ENCODE measurements at places on chromosomes 1 and 21. TPM values are rescaled to one million over a fixed set of nuclear protein-coding genes. Genes with fewer than 3 reads are reported as not detected.

TNFSF4 gene
- total RNA-seq, result 10.0 TPM

TSPEAR gene
- total RNA-seq, result 0.19 TPM

SRRM1 gene
- total RNA-seq, result 32.4 TPM

APOBEC4 gene
- not detected for total RNA-seq

BCAN gene
- total RNA-seq, result not detected

PRKAB2 gene
- total RNA-seq, result 7.7 TPM

ARV1 gene
- 5.7 TPM for total RNA-seq

All from bladder microvascular endothelial cell (primary cell).